Activated CD4-positive, alpha-beta T cell treated with anti-CD3 and anti-CD28 coated beads for 1 hour (primary cell): ENCODE measurements at places on chromosomes 2 and 18.

GRCh38 chr2:1571477-1572417 lies 158.5 kb downstream of the TPO start:
- no peak for DNase-seq

DNA sequence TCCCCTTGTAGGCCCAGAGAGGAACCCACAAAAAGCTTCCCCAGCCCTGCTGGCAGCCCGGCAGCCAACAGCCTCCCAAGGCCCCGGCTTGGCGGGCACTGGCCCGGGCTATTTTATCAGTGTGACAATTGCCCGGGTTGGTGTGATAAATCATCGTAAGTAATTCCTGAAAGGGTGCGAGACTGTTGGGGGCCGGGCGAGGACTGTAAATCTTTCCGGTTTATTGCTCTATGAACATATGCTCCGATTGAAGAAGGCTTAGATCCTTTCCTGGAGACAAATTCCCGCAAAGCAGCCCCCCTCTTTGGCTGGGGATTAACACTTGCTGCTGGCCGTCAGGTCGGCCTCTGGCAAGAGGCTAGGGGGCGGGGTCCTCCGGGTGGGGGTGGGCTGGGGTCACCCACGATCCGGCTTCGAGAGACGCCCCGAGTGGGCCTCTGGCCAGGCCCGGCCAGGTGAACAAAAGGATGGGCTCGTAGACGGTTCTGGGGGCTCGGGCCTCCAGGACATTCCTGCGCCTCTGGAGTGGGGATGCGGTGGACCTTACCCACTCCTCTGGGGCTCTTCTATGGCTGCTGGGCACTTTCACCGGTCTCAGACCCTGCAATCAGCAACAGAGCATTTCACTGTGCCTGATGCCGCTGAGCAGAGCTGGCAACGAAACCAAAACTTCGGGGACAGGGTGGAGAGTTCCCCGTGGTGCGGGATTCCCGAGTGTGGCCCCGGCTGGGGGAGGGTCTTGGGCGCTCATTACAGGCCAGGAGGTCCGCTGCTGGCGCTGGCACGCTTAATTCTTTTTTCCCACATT lies 2.0 kb downstream of the HOXD3 start:
- DNase-seq: no peak

- no peak for DNase-seq
These were observed 3.7 kb downstream of the IER3IP1 start for GRCh38 chr18:47172476-47172875.

DNA sequence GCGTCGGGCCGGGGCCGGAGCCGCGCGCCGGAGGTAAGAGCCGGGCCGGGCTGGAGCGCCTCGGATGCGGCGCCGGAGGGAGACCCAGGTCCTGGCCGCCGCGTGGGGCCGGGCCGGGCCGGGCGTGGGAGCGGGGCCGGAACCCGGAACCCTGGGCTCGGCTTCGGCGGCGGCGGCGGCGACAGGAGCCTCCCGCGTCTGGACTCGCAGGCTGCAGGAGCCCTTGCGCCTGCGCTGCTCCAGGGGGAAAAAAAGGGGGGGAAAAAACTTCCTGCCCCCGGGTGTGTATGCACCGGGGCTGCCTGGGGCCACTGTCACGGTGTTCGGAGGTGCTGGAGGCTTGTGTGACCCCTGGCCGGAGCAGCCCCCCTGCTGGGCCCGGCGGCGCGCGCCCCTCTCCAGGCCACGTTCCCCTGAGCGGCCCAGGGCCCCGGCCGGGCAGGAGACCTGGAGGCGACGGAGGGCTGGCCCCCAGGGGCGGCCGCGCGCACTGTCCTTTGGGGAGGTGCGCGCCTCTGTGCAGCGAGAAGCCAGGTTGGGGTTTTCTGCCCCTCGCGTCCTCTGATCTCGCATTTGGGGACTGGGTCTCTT lies 864 bp downstream of the KLHL29 start:
- no peak for DNase-seq

- DNase-seq: no peak
These were observed 51.7 kb downstream of the USP14 start for GRCh38 chr18:210075-210474.

- no peak for DNase-seq
These were observed 307.5 kb downstream of the TCF4 start for GRCh38 chr18:55280503-55280902.

- DNase-seq: no peak
These were observed 12.8 kb upstream of the CAVIN2 start for GRCh38 chr2:191859681-191860080.

GRCh38 chr2:119715409-119716283 lies 36.6 kb downstream of the TMEM177 start:
- DNase-seq: no peak

- DNase-seq: no peak
These were observed 29.1 kb downstream of the RTP5 start for GRCh38 chr2:241898463-241899270.

DNA sequence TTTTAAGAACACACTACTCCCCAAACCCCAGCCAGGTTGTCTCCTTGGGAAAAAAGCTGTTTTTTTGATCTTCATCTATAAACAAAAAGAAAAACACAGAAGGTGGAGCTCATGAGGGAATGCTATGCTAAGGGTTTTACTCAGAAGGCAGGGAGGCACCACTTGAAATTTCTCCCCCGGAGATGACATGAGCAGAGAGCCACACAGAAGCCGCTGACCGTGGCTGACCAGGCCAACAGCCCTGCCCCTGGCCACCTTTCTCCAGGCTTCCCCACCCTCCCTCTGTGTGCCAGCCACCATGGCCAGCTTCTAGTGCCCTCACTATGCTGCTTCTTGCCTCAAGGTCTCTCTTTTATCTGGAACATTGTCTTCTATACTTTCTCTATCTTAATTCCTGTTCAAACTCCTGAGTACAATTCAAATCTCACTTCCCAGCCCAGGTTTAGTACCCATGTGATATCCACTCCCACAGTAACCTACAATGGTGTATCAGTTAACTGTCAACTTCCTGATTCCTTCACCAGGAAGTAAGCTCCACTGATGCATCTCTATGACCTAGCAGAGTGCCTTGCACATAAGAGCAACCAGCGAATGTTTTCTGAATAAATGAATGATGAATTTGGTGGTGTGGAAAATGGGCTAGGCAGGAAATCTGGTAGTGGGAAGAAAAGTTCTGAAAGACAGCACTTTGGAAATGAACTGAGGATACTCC lies 15.3 kb downstream of the LAPTM4A start:
- DNase-seq: no peak

GRCh38 chr18:50114448-50114847 lies 80.5 kb downstream of the MYO5B start:
- DNase-seq: no peak

- DNase-seq: no peak
These were observed 1971.0 kb upstream of the LRRTM1 start for GRCh38 chr2:82275599-82275998.

GRCh38 chr2:122236152-122236874 lies 480.9 kb downstream of the TSN start:
- no peak for DNase-seq

GRCh38 chr2:120434492-120435308 lies 88.8 kb downstream of the INHBB start:
- DNase-seq: no peak

DNA sequence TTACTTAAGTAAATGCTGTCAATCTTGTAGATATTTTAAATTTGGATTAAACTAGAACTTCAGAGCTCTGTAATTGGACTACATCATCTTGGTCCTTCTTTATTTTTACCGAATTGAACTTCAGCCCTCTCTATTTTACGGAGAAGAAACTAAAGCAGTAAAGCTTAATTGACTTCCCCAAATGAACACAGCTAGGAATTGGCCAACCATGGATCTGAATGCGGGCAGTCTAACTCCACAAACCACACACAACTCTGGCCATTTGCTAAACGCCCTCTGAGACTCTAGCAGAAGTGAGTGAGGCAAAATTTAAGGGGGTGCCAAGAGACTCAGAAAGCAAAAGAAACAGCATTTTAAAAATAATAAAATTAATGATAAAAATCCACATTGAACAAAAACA lies 86.3 kb upstream of the KCTD1 start:
- no peak for DNase-seq

GRCh38 chr18:57910817-57911216 lies 107.7 kb upstream of the ATP8B1 start:
- no peak for DNase-seq

- no peak for DNase-seq
These were observed 395.5 kb downstream of the STK39 start for GRCh38 chr2:167851876-167852275.

- DNase-seq: no peak
These were observed 154.7 kb upstream of the LYPD1 start for GRCh38 chr2:132824716-132825115.

DNA sequence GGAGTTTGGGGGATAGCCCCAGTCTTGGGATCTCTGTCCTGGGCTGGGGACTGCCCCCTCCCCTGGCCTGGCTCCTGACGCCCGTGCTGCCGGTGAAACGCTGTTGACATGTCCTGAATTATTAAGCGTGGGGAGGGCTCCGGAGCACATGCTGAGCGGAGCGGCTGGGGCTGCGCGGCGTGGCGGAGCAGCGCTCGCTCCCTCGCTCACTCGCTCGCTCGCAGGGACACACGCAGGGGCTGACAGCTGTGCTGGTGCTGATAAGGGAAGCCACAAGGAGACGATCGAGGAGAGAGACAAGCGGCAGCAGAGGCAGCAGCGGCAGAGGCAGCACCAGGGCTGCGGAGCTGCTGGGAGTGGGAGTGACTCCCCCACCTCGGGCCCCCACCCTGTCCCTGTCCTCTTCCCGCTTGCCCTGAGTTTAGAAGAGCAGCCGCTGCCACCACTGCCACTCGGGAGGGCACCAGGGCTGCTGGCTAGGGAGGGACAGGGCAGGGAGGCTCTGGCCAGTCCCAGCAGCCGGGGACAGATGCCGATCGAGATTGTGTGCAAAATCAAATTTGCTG lies at the start of gene ASIC4:
ASIC4 (plus strand) TSS at position 287 of the 566 bp plus-strand sequence; CDS start at position 530, 243 bp downstream.
- DNase-seq: no peak

DNA sequence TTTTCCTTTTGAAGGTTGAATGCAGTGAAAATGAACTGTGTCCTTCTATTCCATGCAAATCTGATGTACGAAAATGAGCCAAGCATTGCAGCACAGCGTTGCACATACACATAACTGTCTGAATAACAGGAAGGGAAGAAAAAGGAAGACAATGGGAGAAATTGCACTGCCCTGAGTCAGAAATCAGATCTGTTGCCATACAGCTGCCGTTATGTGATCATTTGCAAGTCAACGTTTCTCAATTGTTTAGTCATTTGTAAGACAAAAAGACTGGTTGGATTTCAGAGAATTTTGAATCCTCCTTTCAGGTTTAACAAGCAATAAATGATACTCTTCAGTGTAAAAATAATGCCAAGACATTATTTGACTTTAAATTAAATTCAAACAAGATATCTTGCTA lies 284.1 kb downstream of the DSEL start:
- no peak for DNase-seq

DNA sequence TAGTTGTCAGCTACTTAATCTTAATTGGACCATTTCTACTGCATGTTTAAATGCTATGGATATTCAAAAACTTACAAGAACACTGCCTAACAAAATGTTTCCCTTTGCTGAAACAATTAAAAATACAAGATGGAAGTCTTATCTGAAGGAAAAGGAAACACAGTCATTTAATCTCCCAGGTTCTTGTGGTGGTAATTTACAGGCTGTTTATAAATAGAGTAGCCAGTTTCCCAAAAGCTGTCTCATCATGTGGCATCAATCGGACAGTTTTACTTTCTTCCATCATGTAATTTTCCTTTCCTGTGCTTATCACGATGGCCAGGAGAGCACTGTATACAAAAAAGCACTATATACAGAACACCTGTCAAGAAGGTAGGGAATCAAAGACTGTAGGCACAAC lies 368.1 kb downstream of the ZEB2 start:
- no peak for DNase-seq

DNA sequence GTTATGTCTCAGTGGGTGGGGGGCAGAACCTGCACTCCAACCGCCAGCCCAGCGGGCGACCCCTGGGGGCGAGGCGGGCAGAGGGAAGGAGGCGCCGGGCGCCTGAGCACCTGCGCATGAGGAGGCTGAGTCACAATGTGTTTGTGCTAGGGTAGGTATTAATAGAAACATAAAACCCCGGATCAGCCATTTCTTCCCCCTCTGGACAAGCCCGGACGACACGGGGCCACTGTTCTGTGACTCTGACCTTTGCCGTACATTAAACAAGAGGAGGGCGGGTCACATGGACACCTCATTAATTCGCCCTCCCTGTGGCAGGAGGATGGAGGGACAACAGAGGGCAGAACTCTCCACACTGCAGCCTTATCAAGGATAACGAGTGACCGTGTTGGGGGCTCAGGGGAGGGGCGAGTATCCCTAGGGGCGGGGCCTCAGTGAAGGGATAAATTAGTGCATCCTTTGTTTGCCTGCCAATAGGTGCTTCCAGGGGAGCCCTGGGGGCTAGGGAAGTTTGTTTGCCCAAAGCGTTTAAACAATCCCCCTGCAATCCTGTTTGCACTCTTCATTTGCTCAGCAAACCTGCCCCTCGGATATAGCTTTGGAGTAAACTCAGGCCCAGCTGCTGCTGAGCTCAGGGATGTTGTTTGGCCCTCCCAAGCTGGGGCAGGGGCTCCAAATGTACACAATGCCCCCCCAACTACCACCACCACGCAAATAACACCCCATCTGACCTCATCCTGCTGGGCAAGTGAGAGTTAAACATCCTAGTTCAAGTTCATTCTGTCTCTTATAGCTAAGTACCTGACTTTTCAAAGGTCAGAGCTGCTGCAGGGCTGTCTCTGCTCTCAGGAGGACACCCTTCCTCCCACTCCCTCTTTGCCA lies 171.2 kb upstream of the GLI2 start:
- no peak for DNase-seq

GRCh38 chr2:70083344-70084156 lies 3.7 kb upstream of the PCBP1 start:
- DNase-seq: peak; percentile 30

DNA sequence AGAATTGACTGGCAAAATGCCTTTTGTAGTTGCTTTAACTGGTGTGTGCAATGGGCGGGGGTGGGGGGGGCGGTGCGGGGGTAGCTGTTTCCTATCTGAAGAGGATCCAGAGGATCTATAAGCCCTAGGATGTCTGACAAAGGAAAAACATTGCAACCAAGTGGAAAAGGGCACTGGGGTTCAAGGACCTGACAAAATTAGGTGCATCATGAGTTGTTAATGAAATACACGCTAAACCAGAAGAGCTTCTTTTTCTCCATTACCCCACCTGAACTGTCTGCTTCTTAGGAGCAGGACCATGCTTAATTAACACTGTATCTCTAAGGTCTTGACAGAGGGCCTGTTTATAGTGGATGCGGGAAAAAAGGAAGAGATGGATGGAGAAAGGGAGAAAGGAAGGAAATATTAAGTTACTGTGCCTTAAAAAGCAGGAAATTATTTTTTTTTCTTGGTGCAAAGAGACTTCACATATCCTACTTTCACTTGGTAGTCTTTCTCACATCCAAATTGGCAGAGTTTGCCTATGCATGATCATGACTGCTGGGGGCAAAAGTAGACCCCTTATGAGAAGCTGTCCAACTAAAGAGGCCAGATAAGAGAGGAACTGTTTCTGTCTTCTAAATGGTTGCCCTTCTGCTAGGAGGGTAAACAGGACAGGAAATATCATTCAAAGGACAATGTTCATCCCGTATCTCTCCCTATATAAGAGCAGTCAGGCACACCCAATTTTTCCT lies 4.6 kb downstream of the RND3 start:
- no peak for DNase-seq
